ENCODE measurements at places on chromosomes 3 and 15.
A peak's percentile ranks its signal among the peaks of the same experiment; 100 is the strongest.

GRCh38 chr15:73683777-73684580, at the start of gene CD276:
TSS of gene CD276 (plus strand) at chr15:73684383. CDS start at chr15:73699640, 15,257 bp downstream.
- H3K27me3 ChIP-seq, result no peaks in the 10 kb centered on the region
- peaks cover 7% of the 10 kb centered on the region for H3K4me1 ChIP-seq
- no peaks in the 10 kb centered on the region for H3K36me3 ChIP-seq
- peak within 1 kb of the TSS; percentile 87 for H3K27ac ChIP-seq

DNA sequence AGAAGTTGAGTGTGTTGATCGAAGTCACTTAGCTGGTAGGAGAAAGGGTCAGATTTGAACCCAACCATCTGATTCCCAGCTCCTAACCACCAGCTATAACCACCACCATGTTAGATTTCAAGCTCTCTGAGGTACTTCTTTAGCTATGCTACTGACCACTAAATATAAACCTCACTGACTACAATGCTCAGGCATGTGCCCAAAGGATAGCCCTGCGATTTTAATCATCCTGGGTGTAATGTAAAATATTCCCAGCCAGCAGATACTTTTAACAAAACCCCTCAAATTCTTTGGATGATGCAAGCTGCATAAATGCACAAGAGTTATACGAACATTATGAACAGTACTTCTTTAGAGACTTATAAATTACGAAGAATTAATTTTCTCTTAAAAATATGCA, 115.2 kb upstream of the TSC22D2 start:
- H3K36me3 ChIP-seq, result no peaks in the 10 kb centered on the region
- H3K4me1 ChIP-seq, result no peaks in the 10 kb centered on the region
- H3K27ac ChIP-seq, result no peak overlapping the region
- H3K27me3 ChIP-seq, result no peaks in the 10 kb centered on the region
- H3K4me3 ChIP-seq, result no peak overlapping the region

DNA sequence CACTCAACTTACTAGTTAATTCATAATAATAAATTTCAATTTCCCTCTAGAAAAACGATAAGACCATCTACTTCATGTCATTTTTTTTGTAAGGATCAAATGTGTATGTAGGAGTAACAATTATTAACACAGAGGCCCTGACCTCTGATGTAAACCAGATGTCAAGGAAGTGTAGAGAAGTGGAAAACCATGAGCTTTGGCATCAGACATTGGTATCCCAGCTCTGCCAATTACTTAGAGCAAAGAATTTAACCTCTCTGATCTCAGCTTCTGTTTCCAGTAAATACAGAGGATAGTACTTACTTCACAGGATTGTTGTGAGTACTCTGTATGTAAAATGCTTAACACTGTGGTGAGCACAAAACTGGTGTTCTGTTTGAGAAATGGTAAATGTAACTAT, 17.5 kb downstream of the AQR start:
- H3K36me3 ChIP-seq, result no peaks in the 10 kb centered on the region
- H3K4me1 ChIP-seq, result peaks cover 9% of the 10 kb centered on the region
- DNase-seq, result no peak

GRCh38 chr15:91944331-91944730, 90.8 kb downstream of the SLCO3A1 start:
- H3K27me3 ChIP-seq, result no peaks in the 10 kb centered on the region
- H3K4me1 ChIP-seq, result peaks cover 54% of the 10 kb centered on the region
- DNase-seq, result peak; percentile 87
- H3K4me3 ChIP-seq, result no peak overlapping the region
- peak overlapping the region; percentile 34 for H3K27ac ChIP-seq

DNA sequence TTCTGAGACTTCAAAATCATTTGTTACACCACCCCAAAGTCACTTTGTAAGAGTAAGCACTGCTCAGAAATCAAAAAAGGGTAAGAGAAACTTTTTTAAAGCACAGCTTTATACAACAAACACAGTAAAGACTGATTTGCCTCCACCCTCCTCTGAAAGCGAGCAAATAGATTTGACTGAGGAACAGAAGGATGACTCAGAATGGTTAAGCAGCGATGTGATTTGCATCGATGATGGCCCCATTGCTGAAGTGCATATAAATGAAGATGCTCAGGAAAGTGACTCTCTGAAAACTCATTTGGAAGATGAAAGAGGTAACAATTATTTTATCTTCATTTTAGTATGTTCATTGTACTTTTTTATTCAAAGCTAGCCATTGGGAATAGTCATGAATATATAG, 32.6 kb downstream of the BLM start:
- no peak overlapping the region for H3K4me3 ChIP-seq
- H3K36me3 ChIP-seq, result no peaks in the 10 kb centered on the region
- H3K4me1 ChIP-seq, result no peaks in the 10 kb centered on the region
- no peak overlapping the region for H3K27ac ChIP-seq

DNA sequence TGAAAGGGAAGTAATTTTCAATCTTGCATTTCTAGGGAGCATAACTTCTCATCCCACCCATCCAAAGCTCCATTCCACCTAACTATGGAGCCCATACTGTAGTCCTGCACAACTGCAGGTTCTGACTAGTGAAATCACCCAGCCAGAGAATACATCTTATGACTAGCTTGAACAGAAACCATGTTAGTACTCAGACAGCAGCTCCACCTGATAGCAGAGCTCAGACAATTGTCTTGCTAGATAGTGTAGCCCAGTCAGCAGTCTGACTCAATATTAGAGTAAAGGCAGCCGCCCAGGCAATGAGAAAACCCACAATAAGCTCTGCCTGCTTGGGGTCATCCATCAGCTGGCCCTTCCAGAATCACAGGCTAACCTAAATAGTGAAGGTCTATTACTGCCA, 544.7 kb upstream of the GBE1 start:
- DNase-seq, result no peak
- no peaks in the 10 kb centered on the region for H3K4me1 ChIP-seq
- no peaks in the 10 kb centered on the region for H3K36me3 ChIP-seq
- H3K27ac ChIP-seq, result no peak overlapping the region

DNA sequence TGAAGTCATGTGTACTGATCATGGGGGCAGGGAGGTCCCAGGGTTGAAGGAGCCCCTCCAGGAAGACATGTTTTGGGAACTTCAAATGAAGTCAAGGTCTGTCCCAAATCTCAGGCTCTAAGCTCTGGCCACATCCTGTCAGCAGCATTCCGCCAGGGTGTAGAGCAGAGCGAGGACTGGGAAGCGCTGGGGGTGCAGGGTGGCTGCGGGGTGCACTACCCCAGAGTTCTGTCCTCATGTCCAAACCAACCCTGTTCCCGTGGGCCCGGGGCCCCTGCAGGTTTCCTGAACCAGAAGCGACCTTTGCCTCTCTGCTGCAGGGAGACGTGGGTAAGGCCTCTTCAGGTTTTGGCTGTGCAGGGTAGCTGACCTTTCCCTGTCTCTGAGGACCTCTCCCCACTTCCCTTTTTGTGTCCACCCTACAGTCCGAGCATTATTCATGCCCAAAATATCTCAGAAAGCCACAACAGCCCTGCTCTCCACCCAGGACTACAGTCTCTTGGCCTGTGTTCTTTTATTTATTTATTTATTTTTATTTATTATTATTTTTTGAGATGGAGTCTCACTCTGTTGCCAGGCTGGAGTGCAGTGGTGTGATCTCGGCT, 26.6 kb upstream of the FLNB start:
- no peak overlapping the region for H3K4me3 ChIP-seq
- H3K4me1 ChIP-seq, result peaks cover 43% of the 10 kb centered on the region
- no peak overlapping the region for H3K27ac ChIP-seq
- DNase-seq, result no peak
- no peaks in the 10 kb centered on the region for H3K27me3 ChIP-seq
- no peaks in the 10 kb centered on the region for H3K36me3 ChIP-seq

- no peak overlapping the region for H3K27ac ChIP-seq
- no peaks in the 10 kb centered on the region for H3K27me3 ChIP-seq
- DNase-seq, result no peak
- peaks cover 12% of the 10 kb centered on the region for H3K4me1 ChIP-seq
- H3K4me3 ChIP-seq, result no peak overlapping the region
Observed at GRCh38 chr15:60999771-61000170, 229.3 kb downstream of the RORA start.

GRCh38 chr3:34279901-34280300, 481.5 kb downstream of the PDCD6IP start:
- H3K4me1 ChIP-seq, result no peaks in the 10 kb centered on the region
- H3K36me3 ChIP-seq, result no peaks in the 10 kb centered on the region
- no peak overlapping the region for H3K4me3 ChIP-seq
- no peak overlapping the region for H3K27ac ChIP-seq
- no peak for DNase-seq
- H3K27me3 ChIP-seq, result no peaks in the 10 kb centered on the region

DNA sequence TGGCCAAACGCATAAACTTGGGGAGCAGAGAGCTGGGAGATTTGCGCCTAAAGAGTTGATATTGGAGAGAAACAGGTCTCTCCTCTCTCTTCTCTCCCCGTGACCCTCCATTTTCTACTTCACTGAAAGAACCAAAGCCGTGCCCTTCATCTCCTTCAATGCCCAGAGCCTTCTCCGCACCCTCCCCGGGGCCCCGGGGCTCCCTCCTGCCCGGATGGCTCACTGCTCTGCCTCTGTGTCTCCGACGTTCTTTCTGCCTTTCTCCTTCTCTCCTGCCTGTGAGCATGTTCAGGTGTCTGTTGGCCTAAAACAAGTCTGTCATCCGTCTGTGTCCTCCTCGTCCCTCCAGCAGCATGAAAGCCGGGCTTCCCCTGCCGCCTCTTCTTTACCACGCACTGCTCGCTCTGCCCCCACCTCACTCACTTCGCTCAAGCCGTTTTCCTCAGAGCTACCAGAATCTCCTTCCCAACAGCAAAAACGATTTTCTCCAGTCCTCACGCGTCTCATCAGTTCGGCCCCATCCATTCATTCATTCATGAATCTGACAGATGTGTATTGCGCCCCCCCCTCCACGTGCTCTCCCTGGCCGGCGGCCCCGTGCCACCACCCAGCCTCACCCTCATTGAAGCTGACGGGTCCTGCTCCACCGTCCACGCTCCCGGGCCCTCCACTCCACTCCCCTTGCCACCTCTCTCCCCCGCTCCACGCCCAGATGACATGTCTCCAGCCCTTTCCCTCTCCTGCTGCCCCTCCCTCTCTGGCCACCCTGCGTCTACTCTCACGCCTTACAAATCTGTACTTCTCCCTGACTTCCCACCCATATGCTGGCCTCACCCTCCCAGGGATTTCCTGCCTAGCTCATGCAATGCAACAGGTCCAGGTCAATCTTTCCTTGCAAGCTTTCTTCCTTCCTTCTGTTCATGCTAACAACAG, 10.2 kb downstream of the MUC4 start:
- peaks cover 7% of the 10 kb centered on the region for H3K4me1 ChIP-seq
- DNase-seq, result no peak
- no peak overlapping the region for H3K27ac ChIP-seq
- no peaks in the 10 kb centered on the region for H3K27me3 ChIP-seq

- H3K4me1 ChIP-seq, result no peaks in the 10 kb centered on the region
- H3K27me3 ChIP-seq, result no peaks in the 10 kb centered on the region
- H3K36me3 ChIP-seq, result peaks cover 23% of the 10 kb centered on the region
- no peak for DNase-seq
- H3K4me3 ChIP-seq, result no peak overlapping the region
- H3K27ac ChIP-seq, result no peak overlapping the region
Observed at GRCh38 chr15:73709686-73710085, 25.5 kb downstream of the CD276 start.

- no peaks in the 10 kb centered on the region for H3K27me3 ChIP-seq
- H3K4me1 ChIP-seq, result no peaks in the 10 kb centered on the region
- no peaks in the 10 kb centered on the region for H3K36me3 ChIP-seq
Observed at GRCh38 chr3:116474801-116475200, 29.5 kb upstream of the LSAMP start.

DNA sequence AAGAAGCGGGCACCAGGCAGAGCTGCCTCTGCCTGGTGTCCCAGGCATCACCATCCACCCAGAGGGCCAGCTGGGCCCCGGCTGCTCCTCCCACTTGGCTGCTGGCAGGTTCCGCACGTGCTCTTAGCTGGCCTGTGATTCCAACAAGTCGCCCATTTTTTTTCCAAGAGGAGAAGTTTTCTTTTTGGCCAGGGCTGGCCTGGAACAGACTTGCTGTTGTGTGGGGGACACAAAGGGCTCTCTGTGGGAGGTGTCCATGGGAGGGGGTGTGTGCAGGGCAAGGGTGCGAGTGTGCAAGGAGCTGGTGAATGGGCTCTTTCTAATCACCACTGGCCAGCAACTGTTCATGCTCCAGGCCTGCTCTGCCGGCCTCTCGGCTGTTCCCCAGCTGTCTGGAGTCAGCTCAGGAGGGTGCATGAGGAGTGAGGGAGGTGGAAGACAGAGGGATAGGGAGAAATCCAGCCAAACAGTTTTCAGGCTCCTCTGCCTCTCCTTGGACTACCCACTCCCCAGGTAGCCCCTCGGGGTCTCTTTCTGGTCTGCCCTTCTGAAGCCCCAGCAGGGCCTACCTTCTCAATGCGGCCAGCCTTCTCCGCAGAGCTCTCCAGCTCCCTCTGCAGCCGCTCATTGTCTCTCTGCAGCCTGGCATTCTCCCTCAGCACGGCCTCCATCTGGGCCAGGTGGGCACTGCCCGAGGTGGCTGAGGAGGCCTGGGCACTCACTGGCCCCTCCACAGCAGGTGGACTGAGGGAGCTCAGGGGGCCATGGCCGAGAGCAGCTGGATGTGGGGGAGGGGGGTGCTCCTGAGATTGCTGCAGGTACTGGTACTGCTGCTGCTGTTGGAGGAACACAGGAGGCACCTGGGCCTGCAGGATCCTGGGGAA, 7.1 kb downstream of the AMOTL2 start:
- H3K27me3 ChIP-seq, result no peaks in the 10 kb centered on the region
- peaks cover 83% of the 10 kb centered on the region for H3K36me3 ChIP-seq
- peak; percentile 37 for DNase-seq
- H3K27ac ChIP-seq, result no peak overlapping the region

DNA sequence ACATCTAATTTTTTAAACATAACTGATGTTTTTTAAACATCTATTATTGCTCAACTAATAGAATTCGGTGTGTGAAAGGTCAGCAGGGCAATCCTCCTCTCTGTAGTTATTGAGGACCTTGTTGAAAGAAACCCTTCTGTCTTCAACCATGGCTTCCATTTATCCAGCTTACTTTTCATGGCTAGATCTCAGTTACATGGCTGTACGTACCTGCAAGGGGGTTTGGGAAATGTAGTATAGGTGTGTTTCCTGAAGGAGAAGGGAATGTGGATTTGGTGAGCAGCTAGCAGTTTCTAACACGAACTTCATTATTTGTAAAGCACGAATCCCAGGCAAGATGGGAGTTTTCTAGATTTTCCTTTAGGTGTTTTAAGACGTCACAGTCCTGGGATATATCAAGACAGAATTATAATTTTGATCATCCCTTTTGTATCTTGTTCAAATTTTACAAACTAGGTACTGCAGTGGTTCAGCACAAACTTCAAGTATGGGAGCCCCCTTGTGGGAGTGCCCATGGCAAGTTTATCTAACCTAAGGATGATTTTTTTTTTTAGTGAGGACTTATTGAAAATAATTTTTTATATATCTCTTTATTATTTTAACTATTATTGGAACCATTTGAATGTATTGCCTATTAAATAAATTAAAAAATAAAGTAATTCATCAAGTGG, 41.6 kb downstream of the FBXL2 start:
- no peak for DNase-seq
- no peaks in the 10 kb centered on the region for H3K36me3 ChIP-seq
- no peaks in the 10 kb centered on the region for H3K4me1 ChIP-seq
- H3K27ac ChIP-seq, result no peak overlapping the region

DNA sequence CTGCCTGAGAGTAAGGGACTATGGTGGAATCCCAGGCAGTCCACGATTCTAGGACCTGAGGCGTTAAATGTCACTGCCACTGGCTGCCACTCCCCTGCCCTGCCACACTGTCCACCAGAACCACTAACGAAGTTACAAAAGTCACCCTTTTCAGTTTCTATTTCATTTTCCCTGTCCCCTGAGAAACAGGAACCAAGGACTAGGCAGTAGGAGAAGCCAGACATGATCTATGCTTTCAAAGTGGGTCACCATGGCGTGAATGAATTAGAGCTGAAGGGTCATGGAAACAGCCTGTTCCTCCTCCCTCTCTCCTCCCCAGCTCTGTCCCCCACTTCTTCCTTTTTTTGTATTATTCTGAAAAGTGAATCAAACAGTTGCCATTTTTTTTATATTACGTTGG, 9.1 kb upstream of the ADPRH start:
- no peaks in the 10 kb centered on the region for H3K36me3 ChIP-seq
- peaks cover 6% of the 10 kb centered on the region for H3K4me1 ChIP-seq
- DNase-seq, result no peak
- no peak overlapping the region for H3K4me3 ChIP-seq
- no peak overlapping the region for H3K27ac ChIP-seq
